ENCODE measurements at places on chromosomes 6 and 20.

DNA sequence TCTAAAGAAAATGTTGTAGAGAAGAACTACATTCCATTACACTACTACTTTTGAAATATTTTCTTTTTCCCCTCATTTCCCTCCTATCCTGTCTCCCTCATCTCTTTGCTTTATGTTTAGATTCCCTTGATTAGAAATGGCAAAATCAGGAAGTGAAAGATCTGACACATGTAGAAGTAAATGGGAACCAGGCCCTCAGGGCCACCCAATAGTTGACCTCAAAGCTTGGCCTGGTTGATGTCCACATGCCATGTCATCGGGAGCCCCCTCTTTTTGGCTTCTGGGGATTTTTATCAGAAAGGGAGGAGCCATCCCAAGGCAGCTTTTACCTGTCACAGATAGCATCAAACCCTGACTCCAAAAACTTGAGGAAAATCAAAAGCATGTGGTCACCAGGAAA lies 168.3 kb upstream of the ECI2 start:
- no peak for DNase-seq

DNA sequence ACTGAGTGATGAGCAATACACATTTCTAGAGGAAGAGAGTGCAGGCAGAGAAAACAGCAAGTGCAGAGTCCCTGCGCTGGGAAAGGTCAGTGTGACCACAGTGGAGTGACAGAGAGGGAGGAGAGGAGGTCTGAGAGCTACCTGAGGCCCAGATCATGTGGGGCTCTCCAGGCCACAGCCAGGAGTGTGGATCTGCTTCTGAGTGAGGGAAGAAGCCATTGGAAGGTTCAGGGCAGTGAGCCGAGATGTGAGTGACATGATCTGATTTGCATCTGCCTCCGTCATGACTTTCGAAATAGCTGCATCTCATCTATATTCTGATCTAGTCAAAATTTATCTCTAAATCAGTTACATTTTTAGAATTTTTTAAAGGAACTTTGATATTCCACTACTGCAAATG lies 367.1 kb downstream of the PREX1 start:
- DNase-seq: no peak

DNA sequence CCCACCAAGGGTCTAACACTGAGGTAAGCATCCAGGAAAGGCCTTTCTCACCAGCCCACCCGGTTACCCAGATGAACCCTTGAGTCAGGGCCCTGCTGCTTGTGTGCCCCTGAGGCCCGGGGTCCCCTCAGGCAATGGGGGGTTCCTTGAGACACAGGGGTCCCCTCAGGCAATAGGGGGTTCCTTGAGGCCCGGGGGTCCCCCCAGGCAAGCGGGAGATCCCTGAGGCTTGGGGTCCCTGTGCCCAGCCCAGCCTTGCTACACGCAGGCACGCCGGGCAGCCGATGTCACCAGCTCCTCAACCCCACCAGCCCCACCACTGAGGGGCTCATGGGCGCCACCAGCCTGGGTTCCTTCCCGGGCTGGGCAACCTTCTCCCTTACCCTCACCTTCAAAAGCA lies 247.2 kb downstream of the TTLL2 start:
- DNase-seq: no peak

- peak; percentile 84 for DNase-seq
Measured at GRCh38 chr6:54877713-54878317, 31.2 kb downstream of the FAM83B start.

DNA sequence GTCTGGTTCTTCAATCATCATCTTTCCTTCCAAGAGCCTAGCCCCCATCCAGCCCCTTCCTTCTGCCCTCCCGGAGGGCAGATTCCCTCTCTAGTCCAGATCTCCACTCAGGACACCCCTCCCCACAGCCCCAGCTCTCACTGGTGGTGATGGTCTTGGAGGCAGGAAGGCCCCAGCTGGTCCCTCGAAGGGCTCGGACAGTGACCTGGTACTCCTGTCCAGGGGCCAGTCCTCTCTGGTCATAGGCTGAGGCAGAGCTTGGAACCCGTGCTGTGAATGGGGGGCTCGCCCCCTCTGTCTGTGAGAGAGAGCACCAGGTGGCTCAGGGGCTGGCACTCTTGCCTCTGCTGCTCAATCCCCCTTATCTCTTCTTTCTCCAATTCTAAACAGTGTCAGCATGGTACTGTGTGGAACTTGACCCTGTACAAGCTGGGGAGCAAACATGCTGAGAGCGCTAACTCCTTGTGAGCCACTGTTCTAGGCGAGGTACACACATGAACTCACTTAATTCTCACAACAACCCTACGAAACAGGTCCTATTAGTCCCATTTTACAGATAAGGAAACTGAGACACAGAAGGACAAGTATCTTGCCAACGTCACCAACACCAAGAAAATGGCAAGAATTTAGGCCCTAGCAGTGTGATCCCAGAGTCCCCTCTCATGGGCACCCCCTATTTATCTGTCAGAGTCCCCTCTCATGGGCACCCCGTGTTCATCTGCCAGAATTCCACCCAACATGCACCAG lies 19.9 kb downstream of the TNXB start:
- no peak for DNase-seq

- DNase-seq: no peak
Measured at GRCh38 chr20:19304389-19304788, 91.9 kb downstream of the SLC24A3 start.

GRCh38 chr6:147222160-147222838 lies 18.1 kb downstream of the STXBP5 start:
- DNase-seq: peak; percentile 24

DNA sequence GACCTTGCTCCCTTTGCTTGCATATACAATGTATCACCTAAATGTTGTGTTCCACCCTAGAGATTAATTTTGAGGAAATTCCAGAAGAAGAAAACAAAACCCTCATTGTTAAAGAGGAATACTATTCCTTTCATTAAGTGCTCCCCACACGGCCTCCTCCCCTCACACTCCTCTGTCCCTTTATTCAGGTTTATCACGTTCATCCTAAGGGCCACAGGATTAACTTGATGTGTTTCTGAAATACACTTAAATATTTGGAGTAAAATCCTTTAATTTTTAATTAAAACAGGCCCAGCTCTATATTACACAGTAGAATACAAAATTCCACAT lies 89.4 kb upstream of the MRPS10 start:
- no peak for DNase-seq

GRCh38 chr6:43334466-43335095 lies 26.0 kb upstream of the CRIP3 start:
- peak; percentile 76 for DNase-seq

DNA sequence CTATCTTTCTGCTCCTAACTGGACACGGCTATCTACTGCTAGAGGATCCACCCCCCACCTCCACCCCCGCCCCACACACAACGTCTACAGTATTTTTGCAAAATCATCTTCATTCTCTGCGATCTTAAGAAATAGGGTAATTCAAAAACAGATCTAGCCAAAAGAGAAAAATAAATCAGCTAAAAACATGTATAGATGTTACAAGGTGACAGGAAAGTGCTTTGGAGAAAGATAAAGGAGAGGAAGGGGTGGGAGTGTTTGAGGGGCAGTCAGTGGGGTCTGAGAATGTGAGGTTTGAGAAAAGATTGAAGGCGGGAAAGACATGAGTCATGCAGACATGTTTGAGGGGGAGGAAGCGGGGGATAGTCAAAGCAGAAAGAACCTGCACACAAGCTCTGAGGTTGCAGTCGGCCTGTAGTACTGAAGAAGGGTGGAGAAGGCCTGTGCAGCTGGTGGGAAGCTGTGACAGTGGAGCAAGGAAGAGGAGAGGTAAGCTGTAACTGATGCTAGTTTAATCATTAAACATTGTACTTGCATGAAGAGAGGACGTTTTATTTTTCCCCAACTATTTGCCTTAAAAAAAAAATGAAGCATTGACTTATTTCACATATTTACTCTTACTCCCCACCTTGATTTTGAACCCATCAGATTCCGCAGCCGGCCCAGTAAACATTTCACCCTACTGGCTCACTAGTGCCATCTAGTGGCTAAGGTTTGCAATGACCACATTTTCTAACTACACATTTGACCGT lies 332.6 kb downstream of the ADGRB3 start:
- DNase-seq: peak; percentile 62

GRCh38 chr6:98747960-98748359 lies 86.4 kb upstream of the POU3F2 start:
- no peak for DNase-seq

DNA sequence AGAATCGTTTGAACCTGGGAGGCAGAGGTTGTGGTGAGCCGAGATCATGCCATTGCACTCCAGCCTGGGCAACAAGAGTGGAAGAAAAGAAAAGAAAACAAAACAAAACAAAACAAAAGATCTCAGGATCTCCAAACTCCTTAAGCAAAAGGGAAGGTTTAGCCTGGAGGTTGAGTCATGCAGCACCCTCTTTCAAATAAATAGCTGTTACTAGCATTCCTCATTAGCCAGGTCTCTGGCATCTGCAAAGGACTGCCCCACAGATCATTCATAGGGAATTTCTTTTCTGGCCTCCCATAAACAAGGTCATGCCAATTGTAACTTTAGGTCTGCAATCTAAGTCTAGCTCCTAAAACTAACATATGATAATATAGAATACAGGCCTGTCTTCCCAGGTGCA lies 37.2 kb downstream of the EDN1 start:
- peak; percentile 82 for DNase-seq

DNA sequence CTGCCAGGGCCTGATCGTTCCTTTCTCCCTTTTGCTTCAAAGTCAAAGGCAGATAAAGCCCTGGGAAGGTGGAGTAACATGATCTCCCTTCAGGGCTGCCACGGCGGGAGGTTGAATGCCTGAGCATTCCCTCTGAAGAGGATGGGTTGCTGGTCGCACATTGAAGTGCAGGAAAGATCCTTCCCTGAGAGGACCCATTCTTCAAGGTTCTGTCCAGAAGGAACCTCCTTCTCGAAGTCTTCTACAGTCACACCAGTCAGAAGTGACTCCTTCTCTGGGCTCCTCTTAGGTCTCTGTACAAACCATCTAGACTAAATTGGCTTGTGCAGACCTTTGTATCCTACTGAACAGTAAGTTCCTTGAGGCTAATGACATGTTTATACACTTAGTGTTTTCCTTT lies 192.6 kb upstream of the VGLL2 start:
- DNase-seq: no peak

DNA sequence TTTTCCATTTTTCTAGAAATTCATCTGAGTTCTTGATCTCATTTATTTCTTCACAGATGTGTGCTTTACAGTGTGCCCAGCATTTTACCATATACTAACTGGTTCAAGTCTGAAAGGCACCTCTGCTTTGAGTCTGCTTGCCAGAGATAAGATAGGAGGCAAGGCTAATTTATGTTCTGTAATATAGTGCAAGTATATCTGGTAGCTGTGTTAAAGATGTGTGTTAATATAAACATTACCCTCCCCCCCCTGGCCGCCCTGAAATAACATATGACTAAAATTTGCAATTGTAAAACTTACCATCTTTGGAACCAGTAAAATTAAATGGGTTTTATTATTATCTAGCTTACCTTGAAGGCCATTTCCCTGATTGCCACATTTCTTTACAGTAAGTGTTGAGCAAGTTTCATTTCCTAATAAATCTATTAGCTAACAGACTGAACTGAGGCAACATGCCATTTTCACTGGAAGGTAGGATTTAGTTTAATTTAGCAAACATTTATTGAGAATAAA lies 2.7 kb downstream of the FBXO9 start:
- no peak for DNase-seq

- DNase-seq: no peak
Measured at GRCh38 chr6:139060332-139060731, 31.8 kb downstream of the ABRACL start.

DNA sequence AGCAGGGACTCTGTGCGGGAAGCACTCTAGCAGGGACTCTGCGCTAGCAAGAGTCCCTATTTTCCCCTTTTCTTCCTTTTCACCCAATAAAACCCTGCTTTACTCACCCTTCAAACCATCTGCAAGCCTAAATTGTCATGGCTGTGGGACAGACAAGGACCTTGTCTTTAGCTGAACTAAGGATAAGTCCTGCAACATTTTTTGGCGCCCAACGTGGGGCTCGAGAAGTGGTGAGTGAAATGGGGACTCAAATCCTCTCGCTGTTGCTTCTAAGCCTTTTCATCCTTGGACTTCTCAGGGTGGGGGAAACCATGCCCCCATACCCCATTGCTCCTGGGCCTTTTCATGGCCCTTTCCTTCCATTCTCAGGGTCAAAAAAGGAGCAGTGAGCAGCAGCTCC lies 46.4 kb downstream of the IMPG1 start:
- DNase-seq: no peak

DNA sequence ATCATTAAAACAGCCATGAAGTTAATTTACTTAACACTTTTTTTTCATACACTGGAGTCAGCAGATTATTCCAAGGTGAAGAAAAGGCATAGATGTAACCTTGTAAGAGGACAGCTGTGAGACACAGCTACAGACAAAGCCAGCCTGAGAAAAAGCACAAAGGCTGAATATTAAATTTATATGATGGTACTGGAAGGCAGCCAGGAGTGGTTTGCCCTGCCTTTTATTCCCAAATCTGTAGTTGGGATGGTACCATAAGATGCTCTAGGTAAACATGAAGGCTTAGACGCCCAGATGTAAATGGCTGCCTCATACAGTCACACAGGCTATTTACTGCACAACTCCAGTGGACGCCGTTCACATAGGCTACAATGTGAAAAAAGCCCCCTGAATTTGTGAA lies 42.1 kb upstream of the LOC128125822 start:
- DNase-seq: no peak

GRCh38 chr6:109339906-109340678 lies 42.2 kb downstream of the CD164 start:
- no peak for DNase-seq

DNA sequence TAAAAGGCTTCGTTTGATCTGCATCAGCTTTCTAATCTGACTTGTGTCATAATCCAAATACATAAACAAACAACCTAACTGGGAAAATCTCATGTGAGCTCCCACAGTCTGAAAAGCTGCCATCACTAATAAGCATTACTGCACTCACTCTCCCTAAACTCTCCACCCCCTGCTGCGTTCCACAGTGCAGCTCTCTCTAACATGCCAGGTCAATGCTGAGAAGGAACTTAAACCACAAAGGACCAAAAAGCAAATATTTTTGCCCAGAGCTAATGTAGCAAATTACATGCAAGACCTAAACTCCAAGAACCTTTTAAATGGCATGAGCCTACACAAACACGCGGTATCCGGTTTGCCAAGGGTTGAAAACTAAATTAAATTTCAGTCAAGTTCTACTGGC lies 542.3 kb upstream of the JARID2 start:
- no peak for DNase-seq

DNA sequence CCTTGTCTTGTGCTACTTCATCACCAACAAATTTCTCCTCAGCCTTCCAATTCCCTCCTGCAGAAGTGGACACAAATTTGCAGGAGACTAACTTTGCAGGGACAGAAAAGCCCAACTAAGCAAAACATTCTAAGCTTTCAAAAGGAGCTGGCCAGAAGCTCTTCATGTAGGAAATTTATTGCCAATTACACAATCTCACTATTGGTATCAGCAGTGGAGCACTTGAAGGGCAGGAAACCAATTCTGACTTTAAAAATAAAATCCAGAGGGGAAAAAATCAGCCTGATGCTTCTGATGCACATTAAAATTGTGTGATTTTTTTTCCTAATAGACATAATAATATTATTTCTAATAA lies 193.3 kb downstream of the LY86 start:
- DNase-seq: no peak

DNA sequence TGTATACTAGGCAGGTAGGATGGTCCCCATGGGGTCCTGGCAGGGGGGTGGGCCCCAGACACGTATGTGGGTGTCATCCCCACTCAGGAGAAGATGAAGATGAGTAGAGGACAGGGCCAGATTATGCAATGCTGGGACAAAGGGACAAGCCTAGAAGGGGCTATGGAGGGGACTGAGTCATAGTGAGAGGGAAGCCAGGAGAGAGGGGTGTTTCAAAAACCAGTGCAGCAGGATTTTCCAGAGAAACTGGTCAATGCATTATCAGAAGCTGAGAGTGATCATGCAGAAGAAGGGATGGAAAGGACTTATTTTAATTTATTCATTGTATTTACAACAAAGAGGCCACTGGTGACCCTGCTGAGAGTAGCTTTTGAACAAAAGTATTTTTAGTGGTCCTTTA lies 74.0 kb downstream of the PPP1R3G start:
- DNase-seq: no peak

Data from kidney tubule cell (primary cell).